ENCODE measurements at places on chromosomes 12 and 14.
A peak's percentile ranks its signal among the peaks of the same experiment; 100 is the strongest.

GRCh38 chr14:60537663-60538062 is 28.7 kb downstream of the SIX6 start:
- no peak for DNase-seq

- no peak for DNase-seq
Measured at GRCh38 chr12:110704231-110704630, 15.3 kb upstream of the HVCN1 start.

GRCh38 chr14:71592361-71592760 is 339.9 kb upstream of the RGS6 start:
- no peak for DNase-seq

- DNase-seq, result no peak
Measured at GRCh38 chr12:97595936-97596335, 133.3 kb downstream of the RMST start.

GRCh38 chr14:20197459-20197858 is 6.8 kb downstream of the OR11G2 start:
- no peak for DNase-seq

- DNase-seq, result no peak
Measured at GRCh38 chr12:111029732-111030131, 109.4 kb upstream of the MYL2 start.

DNA sequence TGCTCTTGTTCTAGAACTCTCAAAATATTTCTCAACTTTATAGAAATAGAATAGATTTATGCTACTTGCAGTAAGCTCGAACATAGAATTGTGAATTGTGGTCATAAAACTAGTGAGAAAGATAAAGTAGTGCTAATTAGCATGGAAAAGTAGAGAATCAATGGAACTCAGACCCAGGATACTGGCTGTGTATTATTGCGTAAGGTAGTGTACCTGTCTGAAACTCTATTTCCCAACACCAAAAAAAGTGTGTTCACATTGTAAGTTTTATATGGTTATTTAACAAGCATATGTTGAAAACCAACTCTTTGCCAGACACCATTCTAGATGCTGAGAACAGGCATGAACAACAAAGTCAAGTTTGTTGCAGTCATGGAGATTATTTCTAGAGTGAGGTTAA is 720.5 kb upstream of the ATXN7L3B start:
- no peak for DNase-seq

- DNase-seq, result no peak
Measured at GRCh38 chr12:92400006-92400405, 254.4 kb upstream of the BTG1 start.

DNA sequence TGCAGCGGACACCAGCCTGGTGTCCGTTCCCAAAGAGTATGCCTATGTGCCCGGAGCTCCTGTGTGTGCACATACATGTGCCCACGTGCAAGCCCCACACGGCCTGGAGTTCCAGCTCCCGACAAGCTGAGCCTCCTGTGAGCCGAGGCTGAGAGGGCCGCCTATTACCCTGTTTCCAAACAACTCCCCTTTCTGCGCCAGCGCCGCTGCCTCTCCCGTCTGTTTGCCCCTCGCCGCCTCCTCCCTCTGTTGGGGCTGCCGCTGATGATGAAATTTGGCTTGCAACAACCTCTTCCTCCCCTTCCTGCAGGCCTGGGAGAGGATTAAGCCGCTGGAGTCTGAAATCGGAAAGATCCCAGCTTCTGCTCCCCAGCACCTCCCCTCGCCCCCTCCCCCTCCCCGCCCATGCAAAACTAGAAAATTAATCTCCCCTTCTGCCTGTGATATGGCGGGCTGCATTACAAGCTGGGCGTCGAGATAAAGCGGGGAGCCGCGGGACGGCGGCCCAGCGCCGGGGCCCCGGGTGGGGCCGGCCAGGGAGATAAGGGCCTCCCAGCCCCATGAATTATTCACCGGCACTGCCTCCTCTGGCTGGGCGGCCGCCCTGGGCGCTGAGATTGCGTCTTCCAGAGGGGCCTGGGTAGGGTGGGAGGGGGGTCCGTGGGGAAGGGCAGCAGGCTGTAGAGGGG is 6.8 kb upstream of the ASIC1 start:
- DNase-seq, result no peak

GRCh38 chr14:39267608-39268005 is 33.9 kb downstream of the MIA2 start:
- no peak for DNase-seq

DNA sequence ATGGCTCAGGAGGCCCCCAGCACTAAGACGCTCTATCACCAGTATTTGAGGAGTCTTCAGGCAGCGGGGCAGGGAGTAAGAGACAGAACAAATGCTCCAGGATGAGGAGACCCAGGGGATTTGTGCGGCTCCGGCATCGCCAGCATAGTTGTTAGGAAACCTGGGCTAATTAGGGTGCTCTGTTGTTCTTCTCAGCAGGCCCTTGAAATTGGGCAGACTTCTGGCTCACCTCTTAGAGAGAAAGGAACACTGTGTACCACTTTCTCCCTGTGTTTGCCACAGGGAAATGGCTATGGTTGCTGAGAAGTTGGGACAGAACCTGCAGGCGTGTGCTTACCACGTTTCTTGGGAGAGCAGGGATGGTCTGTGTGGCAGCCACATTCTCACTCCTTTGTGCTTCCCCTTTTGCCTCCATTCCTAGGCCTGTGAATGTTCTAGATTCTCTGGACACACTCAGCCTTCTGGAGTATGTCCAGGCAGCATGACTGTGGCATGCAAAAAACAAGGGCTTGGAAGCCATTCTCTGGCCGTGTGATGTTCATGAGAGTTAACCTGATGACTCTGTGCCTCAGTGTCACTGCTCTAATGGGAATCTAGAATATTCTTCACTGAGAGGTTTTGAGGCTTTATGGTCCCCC is 109.0 kb downstream of the CHST11 start:
- no peak for DNase-seq

- DNase-seq, result no peak
Measured at GRCh38 chr12:34599530-34600513, 577.5 kb downstream of the ALG10 start.

DNA sequence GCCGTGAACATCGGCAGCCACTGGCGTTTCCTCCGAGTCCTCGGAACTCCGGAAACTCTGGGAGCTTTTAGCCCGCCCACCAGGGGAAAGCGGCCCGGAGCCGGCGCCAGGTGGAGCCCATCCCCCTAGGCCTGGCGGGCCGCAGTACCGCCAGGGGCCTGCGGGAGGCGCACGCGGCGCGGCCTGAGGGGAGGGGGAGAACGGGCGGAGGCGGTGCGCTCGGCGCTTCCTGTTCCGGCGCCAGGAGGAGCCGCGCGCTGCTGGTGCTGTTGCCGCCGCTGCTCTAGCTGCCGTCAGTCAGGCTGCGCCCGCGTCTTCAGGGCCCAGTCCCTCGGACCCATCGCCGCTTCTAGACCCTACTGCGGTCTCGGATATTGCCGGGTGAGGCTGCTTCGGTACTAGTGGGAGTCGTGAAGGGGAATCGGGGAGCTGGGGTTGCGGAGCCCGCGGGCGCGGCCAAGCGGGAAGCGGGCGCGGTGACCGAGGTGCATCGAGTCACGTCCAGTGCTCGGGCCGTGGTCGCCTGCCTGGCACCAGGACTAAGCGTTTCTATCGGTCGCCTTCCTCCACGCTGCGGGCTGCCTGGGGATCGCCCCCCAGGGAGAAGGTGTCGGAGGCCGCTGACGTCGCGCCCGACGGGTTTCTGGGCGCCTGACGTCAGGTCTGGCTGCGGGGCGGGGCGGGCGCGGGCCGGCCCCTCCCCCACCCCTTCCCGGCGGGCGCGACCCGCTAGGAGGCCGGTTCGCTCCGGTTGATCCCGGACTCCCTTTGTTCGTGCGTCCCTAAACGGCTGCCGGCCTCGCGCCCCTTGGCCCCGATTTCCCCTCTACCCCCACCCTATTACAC is at the start of gene MAPK1IP1L:
Gene MAPK1IP1L, plus strand, starts transcription at position 225 of the 846 bp plus-strand sequence. CDS start 10,037 bp downstream, outside the sequence.
- DNase-seq, result peak; percentile 63

DNA sequence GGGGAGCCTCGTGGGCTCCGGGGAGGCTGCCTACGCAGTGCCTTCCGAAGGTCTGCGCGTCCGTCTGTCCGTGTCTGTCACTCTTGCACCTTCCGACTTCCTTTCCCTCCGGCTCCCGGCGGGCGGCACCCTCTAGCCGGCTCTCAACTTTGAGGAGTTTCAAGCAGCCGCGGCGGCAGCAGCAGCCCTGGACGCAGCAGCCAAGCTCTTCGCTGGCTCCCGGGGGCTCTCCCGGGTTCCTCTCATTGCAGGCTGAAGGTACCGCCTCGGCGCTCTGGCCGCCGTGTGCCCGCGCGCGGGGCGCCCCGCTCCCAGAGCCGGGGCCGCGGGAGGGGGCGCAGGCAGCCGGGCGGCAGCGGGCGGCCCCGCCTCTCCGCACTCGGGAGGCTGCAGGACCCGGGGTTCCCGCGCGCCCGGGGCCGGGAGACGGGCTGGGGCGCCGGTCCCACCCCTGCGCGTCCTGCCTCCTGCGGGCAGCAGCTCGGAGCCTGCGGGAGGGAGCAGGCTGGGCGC is at the start of the genes AMIGO2 and PCED1B:
Gene AMIGO2, minus strand, starts transcription at position 492 of the 513 bp plus-strand sequence. CDS start 957 bp downstream, outside the sequence.
Gene PCED1B, plus strand, starts transcription at position 154 of the 513 bp plus-strand sequence. CDS start 155,443 bp downstream, outside the sequence.
- no peak for DNase-seq

DNA sequence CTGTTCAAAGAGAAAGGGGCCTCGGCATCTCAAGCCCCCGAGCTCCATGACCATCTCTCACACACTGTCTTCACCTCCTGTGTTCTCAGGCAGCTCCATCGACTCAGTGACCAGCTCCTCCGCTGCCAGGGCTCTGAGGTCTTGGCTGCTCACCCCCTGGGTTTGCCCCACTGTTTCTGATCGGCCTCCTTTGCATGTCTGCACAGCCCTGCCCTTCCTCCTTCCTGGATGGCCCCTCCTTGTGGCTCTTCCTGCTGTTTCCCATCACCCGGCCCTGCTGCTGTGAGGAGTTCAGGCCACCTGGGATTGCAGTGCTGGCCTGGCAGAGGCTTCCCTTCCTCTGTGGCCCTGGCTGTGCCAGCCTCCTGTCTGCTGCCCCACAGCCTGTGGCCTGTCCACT is 38.1 kb upstream of the PIWIL1 start:
- DNase-seq, result no peak

DNA sequence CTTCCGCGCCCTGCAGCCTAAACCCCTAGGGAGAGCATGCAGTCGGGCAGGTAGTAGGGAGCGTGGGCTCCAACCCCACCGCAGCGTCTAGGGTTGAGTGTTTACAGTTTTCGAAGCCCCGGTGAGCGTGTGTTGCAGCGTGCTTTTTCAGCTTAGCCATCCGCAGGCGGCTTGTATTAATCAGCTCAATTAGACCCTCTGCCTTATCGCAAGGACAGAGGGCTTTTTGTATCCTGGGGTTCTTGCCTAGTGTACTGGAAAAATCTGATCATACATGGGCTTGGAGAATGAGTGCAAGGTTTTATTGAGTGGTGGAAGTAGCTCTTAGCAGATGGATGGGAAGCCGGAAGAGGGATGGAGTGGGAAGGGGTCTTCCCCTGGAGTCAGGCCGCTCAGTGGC is 44.4 kb upstream of the GNG2 start:
- DNase-seq, result no peak

DNA sequence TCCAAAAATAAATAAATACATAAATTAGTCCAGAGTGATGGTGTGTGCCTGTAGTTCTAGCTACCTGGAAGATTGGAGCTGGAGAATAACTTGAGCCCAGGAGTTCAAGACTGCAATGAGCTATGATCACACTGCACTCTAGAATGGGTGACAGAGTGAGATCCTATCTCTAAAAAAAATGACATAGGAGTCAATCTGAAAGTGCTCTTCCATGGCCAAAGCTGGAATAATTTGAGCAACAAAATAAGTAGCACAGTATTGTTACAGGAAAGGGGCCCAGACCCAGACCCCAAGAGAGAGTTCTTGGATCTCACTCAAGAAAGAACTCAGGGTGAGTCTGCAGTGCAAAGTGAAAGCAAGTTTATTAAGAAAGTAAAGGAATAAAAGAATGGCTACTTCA is 24.9 kb upstream of the SLC7A8 start:
- DNase-seq, result no peak

DNA sequence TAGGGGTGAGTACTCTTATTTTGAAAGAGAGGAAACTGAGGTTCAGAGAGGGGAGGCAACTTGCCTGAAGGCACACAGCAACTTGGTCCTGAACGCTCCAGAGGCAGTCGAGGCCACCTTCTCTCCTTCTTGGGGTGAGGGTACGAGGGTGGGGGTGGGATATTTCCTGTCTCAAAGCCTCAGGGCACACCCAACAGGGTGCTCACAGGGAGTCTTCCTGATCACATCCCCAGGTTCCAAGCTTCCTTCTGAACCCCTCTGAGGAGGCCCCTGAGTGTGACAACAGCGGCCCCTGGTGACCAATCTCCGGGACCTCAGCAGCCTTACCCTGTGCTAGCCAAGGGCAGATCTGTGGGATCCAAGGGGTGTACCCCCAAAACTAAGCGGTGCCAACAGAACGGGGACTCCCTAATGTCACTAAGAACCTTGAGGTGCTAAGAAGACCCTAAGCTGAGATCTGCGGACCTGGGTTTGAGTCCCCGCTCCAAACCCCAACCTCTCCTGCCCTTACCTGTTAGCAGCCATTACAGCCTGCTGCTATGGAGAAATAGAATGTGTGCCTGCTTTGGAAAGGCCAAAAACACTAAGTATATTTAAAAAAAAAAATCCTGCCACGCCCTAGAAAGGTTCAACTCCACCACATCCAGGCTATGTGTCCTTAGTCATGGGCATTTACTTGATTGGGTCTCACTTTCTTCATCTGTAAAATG is 57.9 kb downstream of the TRPV4 start:
- peak; percentile 4 for DNase-seq

DNA sequence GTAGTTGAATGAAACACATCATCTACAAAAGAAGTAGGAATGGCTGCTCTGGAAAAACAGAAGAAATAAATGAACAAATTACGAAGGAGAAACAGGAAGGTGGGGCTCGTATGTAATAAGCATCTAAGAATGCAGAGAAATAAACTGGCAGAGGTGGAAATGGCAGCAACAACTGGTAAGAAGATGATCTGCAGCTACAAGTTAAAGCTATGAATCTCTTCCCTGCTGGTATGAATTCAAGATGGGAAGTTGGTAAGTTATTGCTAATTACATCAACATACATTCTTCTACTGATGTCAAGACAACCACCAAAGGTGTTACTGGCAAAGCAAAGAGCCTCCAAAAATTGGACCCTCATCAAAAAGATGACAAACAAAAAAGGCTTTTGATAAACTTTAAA is 59.8 kb downstream of the HECTD4 start:
- no peak for DNase-seq

- DNase-seq, result no peak
Measured at GRCh38 chr12:127479256-127479655, 787.7 kb upstream of the TMEM132C start.

DNA sequence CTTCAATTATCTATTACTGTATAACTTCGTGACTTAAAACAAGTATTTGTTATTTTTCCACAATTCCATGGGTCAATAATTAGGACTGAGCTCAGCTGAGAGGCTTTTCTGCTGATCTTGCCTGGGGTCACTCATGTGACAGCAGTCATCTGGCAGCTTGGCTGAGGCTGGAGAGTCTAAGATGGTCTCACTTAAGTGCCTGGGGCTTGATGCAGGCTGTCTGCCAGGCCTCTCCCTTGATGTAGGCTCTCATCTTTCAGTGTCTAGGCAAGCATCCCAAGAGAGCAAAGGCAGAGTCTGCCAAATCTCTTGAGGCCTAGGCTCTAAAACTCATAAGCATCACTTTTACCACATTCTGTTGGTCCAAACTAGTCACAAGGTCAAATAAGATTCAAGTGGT is 93.2 kb downstream of the NKX2-1 start:
- no peak for DNase-seq

DNA sequence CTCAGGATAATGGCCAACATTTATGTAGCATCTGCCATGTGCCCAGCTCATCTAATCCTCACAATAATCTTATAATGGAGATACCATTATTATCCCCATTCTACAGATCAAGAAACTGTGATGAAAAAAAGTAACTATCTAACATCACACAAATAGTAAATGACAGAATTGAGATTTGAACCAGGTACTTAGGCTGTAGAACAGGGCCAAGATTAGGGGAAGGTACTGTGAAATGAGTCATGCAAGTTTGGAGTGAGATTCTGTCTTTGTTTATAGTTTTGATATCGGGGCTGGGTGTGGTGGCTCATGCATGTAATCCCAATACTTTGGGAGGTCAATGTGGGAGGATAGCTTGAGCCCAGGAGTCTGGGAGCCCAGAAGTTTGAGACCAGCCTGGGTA is 1.3 kb upstream of the GNPTAB start:
- no peak for DNase-seq
